Left lung (tissue), 14 donors: ENCODE measurements at places on chromosomes 12 and 14. TPM values are rescaled to one million over a fixed set of nuclear protein-coding genes. Genes with fewer than 3 reads are reported as not detected.

ANAPC5 gene
- 84.8 TPM for total RNA-seq

CFL2 gene
- 58.0 TPM for total RNA-seq

PAX9 gene
- total RNA-seq, result 1.4 TPM

TMBIM6 gene
- 876 TPM for total RNA-seq

ACVRL1 gene
- total RNA-seq, result 115 TPM

C1S gene
- total RNA-seq, result 326 TPM

TRIP11 gene
- 64.3 TPM for total RNA-seq
